Activated CD4-positive, alpha-beta T cell treated with anti-CD3 and anti-CD28 coated beads, Interleukin-10, Interleukin-2, amounts not matched to agents 100 ng/mL and 50 ng/mL, durations not matched to agents 16 hours and 8 hours (primary cell): ENCODE measurements at places on chromosomes 13 and 19.

DNA sequence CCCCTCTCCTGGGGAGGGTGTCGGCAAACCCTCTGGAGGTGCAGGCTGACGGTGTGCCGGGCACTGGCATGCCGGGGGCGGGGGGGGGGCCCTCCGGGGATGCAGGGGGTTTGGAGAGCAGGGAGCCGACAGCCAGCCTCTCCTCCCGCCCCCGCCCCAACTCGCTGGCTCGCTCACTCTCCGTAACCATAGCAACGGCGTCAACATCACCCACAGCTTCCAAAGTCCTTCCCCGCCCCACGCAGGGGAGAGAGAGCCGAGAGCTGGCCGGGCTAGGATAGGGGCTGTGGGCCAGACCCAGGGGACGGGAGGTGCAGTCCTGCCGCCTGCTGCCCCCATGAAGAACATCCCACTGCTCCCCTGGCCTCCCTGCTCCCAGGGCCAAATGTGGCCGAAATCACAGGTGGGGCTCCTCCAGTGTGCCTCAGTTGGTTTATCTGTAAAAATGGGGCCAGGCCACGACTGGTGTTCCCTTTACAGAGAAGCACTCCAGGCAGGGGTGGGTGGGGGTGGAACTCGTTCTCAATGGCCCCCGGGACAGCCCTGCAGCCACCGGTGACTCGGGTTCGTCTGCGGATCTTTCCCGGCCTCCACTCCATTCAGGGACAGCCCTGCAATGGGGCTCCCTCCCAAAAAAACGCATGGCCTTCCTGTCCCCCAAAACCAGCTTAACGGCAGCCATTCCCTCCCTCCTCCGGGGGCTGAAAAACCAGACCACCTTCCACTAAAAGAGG is 3.2 kb downstream of the KLF16 start:
- DNase-seq: peak; percentile 64

GRCh38 chr19:5889288-5889971 is 14.2 kb downstream of the NDUFA11 start:
- DNase-seq: no peak

DNA sequence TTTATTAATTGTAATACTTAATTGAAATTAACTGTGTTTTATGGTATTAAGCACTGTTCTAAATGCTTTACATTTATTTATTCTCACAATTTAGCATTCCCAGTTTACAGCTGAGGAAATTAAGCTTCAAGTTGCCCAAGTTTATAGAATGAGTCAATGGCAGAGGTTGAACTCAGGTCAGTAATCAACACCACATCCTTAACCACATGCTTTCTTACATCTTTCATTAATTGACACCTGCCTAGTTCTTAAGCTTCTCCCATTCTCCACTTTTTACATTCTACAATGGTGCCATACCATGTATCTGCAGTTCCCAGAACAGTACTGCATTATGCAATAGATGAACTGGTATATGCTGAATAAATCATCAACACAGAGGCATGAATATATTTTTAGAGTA is 11.7 kb upstream of the RBM26 start:
- DNase-seq: no peak

- DNase-seq: peak; percentile 56
Measured at GRCh38 chr19:7869910-7870511, 4.2 kb downstream of the PRR36 start.

DNA sequence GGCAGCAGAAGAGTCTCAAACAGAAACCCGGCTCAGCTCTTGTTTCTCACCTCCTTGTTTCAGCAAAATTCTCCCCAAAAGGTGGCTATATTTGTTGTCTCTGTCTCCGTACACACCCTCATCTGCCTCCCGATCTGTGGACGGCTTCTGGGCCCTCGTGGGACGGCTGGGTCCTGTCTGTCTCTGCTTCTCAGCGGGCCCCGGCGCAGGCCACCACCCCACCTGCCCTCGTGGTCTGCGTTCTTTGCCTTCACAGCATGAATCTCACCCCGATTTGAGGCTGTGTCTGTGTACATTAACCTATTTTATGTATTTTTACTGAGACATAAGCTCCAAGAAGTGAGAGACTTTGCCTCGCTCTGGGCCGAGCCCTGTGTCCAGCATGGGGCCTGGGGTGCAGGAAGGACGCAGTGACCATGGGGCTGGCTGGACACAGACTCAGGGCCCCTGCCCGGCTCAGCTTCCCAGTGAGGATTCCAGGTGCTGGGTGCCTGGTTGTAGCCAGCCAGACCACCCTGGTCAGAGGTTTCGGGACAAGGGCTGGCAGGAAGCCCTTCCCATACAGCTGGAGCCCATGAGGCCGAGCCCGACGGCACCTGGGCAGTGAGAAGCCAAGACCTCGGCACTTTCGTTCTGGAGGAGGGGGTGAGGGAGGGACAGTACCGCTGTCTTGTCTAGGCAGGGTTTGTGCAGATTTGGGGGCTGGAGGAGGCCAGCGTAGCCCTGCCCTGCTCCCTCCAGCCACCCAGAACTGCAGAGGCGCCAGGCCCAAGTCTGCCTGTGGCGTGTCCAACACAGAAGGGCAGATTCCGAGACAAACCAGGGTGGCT is 78.5 kb upstream of the MCF2L start:
- DNase-seq: no peak
